Hypothalamus (tissue), 51 donors: ENCODE measurements at places on chromosomes 16 and 17.

- DNase-seq, result no peak
Measured at GRCh38 chr17:17127730-17128291, 78.3 kb downstream of the PLD6 start.

- no peak for DNase-seq
Measured at GRCh38 chr16:48525201-48526057, 84.6 kb downstream of the N4BP1 start.

GRCh38 chr16:10737068-10737625, 6.5 kb upstream of the NUBP1 start:
- DNase-seq, result peak; percentile 16

DNA sequence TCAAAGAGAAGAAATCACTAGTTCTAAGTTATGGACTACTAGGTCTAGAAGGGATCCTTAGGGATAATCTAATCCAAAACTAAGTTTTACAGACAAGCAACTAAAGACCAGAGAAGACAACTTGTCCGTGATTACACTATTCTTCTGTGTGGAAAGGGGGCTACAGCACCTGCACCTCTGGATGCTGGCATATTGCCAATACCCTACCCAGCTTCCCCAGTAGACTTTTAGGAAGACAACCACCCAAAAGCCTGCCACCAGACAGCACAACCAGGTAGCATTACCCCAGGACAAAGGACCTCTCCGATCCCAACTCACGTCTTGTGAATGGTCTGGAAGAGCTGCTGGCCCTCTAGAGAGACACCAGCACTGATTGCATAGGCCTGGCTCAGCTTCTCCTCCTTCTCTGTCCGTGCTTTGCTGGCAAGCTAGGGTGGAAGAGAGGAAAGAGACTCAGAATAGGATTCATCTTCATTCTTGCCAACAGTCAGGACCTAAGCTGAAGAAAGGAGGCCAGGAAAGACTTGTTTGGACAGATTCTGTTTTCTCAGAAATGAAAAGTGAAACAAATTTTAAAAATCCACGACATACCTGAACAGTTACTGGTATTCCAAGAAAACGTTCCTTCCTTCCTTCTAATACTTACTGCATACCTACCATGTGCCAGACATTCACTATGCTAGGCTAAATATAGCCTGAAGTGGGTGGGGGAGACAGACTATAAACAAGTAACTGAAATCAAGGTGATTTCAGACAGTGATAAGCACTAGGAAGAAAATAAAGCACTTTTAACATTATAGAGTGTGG, 25.3 kb upstream of the TMEM101 start:
- DNase-seq, result no peak

GRCh38 chr16:89478576-89479221, 11.7 kb downstream of the ANKRD11 start:
- no peak for DNase-seq

DNA sequence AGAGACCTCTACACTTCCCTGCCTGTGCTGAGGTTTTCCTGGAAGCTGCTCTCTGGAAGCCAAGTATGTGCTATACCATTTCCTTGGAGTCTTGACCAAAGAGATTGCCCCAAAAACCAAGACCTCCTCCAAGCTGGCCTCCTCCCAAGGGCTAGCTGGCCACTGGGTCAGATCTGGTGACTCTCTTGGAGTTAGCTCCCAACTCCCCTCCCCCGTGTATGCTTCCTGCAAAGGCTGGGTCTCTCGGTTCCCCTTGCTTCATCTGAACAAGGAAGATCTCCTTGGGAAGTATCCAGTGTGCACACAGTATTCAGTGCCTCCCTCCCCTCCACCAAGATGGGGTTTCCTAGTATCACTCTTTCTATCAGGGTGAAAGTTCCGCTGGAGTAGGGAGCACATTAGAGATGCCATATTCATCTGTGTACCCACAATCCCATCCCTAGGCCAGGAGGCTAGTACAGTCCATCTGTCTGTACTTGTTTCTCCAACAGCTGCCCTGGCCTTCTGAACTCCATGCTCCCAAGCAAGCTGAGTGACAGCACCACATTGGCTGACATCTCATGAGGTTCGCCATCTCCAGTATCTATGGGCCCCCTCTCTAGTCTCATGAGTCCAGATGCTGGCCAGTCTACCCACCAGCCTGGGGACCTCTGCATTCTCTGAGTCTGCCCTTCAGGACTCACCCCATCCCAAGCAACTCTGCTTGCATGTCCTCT, 3.2 kb downstream of the GAS7 start:
- DNase-seq, result no peak

DNA sequence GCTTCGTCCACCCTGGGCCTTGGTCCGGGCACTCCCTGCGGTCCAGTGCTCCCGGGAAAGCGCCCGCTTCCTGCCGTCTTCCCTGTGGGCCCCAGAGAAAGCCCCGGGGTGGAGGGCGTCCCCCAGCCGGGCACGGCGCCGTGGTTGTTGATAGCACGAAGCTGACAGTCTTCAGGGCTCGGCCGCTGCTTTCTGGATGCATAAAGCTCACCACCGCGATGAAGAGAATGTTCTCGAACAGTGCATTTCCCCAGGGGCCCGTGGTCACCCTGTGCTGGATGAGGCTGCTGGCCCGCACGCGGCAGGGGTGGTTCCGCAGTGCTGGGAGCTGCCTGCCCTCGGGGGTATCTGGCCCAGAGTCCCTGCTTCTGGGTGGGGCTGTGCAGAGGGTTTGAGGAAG, 53.2 kb downstream of the BAHCC1 start:
- no peak for DNase-seq

DNA sequence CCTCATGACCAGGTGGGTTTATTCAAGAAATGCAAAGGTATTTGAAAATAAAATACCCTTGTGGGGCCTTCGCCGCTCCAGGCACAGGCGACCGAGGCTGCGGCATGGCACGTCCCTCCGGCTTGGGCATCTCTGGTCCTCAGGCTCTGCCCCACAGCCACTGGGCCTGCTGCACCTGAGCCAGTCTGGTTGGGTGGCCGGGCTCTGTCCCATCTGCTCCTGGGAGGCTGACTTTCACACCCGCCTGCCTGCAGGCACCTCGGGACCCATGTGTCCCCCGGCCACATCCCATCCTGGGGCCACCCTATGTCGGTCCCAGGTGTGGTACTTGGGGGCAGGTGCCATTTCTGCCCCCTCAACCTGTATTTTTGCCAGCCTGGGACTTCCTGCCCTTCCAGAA, 20.9 kb downstream of the OSBPL7 start:
- DNase-seq, result no peak

- DNase-seq, result no peak
Measured at GRCh38 chr17:18967916-18968315, 16.0 kb downstream of the SLC5A10 start.

GRCh38 chr17:64291268-64291851, 28.3 kb upstream of the TEX2 start:
- DNase-seq, result no peak

- DNase-seq, result no peak
Measured at GRCh38 chr16:77812856-77813500, 24.6 kb downstream of the VAT1L start.

- DNase-seq, result no peak
Measured at GRCh38 chr16:65002265-65002664, 119.6 kb downstream of the CDH11 start.

DNA sequence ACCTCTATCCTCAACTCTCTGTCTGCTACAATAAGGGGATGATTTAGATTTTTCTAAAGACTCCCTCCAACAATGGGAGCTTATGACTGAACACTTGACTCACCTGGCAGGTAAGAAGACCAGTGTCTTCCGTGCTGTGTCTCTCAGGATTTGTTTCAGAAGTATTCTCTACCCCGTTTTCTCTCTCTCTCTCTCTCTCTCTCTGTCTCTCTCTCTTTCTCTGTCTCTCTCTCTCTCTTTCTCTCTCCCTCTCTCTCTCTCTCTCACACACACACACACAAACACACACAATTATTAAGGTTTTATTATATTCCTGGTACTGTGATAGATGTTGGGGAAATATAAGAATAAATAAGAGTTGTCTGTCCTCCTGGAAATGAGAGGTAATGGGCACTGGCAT, 263.9 kb downstream of the TOX3 start:
- DNase-seq, result no peak

DNA sequence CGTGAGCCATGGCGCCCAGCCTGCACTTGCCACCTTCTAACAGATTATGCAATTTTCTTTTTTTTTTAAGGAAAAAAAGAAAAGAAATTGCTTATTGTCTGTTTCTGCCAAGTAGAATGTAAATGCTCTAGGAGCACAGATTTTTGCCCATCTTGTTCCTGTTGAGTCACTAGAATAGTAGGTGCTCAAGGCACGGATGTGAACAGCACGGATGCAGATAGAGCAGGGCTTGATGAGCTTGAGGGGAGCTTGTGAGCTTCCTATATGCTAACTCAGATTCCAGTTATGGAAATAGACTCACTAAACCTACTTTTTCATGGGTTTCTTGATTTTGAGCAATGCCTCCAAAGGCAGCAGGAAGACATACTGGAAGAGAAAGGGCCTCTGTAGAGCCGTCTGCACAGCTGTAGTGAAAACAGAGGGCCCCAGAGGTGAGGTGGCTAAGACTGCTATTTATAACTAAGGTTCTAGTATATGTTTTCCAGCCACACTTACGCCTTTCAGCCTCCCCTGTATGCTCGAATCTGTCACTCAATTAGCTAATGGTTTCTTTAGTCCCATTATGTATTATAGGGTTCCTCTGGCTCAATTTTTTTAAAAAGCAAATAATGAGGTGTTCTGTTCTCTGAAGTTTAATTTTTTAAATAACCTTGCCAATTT, 72.8 kb downstream of the WWP2 start:
- DNase-seq, result no peak

- DNase-seq, result no peak
Measured at GRCh38 chr16:72924537-72924926, 123.4 kb downstream of the ZFHX3 start.

GRCh38 chr17:19645734-19646201, 2.8 kb upstream of the ALDH3A2 start:
- no peak for DNase-seq

GRCh38 chr17:16939606-16940115, 32.3 kb downstream of the TNFRSF13B start:
- DNase-seq, result no peak
